Astrocyte of the hippocampus (primary cell): ENCODE measurements at places on chromosomes 16 and 17.

GRCh38 chr17:58328195-58329034 lies at the start of gene TSPOAP1:
Gene TSPOAP1, minus strand, starts transcription at chr17:58328795. Its CDS starts 875 bp downstream, at chr17:58327920.
- DNase-seq = no peak

DNA sequence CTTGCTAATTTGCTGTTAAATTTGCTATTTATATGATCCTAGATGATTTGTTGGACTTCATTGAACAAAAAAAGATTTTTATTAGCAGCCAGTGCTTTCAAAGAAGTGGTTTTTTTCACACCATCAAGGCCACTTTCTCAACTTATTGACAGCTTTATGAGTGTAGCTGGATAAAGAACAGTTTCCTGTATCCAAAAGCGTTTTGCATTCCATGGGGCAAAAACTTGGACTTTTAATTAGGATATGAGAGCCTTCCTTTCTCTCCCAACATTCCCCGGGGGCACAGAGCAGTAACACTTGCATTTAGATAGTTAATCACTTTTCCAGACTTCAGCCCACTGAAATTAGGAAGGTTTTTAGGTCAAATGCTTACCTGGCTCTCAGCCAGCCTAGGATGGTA lies 177.1 kb upstream of the ELAC2 start:
- DNase-seq = no peak

DNA sequence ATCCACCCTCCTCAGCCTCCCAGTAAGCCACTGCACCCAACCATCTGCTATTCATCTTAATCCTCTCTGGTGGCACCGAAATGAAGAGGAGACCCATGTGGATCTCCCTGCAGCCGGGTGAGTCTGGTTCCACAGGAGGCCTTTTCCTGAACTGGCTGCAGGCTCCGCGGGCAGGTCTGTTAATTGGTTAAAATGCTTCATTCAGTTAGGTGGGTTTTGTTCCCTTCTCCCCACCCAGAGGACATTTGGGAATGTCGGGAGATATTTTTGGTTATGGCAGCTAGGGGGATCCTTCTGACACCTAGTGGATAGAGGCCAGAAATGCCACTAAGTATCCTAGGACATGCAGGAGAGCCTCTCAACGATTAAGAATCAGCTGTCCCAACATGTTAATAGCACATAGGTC lies 16.7 kb downstream of the C16orf54 start:
- peak; percentile 50 for DNase-seq

DNA sequence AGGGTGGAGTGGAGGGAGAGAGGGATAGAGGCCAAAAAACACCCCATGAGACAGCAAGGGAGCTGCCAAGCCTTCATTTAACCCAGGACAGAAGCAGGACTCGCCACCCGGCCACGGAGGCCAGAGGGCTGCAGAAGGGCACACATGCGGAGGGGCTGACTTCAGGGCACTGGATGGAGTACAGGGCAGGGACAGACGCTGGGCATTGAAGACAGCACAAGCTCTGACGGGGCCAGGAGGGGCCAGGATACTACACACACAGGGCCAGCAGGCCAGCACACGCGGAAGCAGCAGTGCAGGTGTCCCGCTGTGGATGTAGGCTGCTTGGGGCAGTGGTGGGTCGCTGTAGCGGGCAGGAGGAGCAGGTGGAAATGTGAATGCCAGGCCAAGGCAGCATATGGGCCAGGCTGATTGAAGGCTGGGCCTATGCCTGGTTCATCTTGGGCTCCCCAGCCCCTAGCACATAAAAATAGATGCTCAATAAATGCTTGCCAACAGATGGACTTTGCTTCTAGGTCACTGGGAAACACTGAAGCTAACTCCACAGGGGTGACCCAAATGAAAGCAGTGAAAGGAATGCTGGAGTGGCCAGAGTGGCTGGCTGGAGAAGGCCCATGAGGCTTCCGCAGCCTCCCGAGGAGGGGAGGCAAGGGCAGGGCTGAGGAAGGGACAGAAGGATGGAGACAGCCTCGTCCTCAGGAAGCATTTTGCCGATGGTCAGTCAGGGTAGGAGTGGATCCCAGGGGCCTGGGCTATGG lies 61.6 kb downstream of the GNA13 start:
- DNase-seq = no peak

DNA sequence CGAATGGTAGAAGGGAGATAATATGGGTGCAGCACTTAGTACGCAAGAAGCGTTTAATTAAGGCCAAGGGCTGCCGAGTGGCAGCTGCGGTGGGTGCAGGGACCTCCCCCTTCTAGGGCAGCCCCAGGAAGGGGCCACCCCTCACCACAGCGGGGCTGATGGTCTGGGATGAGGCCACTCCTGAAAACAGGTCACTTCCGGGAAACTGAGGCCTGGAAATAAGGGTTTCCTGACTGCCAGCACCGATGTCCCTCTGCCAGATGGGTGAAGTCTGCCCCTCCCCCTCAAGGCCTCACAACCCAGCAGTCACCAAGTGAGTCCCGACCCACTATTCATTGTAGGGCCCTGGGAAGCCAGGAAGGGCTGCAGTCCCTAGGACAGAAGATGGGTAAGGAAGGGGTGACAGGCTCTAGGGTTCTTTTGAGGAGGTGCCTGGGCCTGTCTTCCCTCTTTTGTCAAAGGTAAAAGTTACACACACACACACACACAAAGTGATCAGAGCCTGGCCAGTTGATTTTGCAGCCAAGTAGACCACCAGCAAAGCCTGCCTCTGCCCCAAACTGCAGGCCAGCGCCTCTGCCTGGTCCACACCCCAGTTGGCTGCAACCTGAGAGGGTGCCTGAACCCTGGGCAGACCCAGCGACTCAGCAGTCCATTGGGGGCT lies 12.5 kb downstream of the SREBF1 start:
- DNase-seq = peak; percentile 40

DNA sequence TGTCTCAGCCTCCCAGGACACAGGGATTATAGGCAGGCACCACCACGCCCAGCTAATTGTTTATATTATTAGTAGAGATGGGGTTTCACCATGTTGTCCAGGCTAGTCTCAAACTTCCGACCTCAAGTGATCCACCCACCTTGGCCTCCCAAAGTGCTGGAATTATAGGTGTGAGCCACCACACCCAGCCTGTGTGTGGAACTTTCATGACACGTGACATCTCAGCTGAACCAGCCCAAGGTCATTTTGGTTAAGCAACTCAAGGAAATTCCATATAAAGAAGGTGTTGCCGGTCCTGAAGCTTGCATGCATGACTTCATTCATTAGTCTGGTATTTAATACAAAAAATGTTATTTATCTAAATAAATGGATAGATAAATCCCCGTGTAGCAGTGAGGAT lies 145.5 kb downstream of the AXIN2 start:
- DNase-seq = no peak

- DNase-seq = peak; percentile 68
These were observed 23.8 kb downstream of the FAM83G start for GRCh38 chr17:18980682-18981334.

DNA sequence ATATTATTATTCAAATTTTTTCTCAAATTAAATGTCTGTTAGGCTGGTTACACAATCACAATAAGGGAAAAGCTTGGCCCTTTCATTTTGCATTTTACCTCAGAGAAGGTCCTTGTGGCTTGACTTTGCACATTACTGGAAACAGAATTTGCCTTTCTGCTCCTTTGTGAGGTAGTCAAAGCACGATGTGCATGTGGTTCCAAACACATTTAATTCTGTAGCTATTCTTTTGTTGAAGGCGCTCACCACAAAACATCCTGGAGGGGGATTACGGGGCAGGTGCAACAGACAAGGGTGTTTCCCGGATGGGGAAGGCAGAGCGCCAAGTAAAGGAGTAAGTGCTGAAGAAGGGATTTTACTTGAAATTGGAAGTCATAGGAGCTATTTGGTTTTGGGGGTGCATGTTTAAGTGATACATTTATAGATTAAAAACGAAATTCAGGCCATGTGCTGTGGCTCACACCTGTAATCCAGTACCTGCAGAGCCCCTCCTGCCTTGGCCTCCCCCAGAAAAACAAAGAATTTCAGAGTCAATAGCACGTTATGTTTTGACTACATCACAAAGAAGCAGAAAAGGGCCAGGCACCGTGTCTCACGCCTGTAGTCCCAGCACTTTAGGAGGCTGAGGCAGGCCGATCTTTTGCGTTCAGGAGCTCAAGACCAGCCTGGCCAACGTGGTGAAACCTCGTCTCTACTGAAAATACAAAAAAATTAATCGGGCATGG lies 31.2 kb upstream of the TENT4B start:
- DNase-seq = peak; percentile 21

DNA sequence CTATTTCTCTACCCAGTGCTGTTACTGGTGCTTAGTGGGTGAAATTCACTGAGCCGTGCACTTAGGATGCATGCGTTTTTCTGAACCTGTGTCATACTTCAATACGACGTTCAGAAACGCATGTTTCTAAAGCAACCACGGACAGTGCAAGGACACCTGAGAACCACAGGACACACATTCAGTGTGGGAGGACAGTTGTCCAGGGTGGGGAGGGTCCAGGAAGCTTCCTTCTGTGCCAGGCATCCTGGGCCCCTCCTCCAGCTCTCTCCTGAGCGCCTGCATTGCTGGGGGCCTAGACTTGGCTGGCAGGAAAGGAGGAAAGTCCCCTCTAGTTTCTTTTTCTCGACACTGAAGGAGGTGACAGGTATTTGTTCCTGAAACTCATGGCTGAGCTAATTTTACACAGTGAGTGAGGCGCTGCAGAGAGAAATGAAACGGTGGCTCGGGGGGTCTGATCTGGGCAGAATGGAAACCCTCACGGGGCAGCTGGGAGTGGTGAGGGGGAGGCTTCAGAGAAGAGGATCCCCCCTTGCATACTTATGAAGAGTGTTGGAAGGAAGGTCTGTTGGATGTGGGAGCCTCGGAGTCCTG lies 89.9 kb downstream of the IRF8 start:
- DNase-seq = no peak

DNA sequence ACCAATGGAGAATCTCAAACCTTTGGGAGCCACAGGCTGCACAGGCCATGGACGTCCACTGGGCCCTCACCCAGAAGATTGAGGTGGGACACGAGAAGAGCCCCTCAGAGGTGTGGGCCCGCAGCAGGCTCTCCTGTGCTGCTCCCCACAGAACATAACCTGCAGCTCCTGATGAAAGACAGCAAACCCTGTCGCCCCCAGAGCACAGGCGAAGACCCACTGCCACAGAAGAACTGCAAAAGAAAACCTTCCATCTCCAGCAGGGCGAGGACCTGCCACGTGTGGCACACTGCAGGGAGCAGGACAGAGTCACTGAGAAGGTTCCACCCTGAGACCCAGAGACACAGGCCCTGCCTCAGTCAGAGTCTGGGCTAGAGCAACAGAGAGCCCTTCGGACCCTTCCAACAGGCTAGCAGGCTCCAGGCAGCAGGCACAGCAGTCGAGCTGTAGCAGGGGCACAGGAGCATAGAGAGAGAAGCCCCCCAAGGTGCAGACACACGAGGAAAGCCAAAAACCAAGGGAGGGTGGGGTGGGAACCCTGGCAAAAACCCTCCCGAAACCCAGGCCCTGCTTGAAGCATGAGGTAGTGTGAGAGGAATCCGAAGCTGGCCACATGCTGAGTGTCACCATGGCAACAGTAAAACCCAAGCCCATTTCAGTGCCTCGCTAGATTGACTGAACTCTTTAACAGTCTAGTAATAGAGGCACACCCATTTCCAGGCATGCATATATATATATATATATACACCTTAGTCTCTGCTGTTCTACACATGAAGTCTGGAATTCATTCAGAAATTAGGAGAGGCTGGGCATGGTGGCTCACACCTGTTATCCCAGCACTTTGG lies 60.0 kb upstream of the CHMP6 start:
- DNase-seq = peak; percentile 93

DNA sequence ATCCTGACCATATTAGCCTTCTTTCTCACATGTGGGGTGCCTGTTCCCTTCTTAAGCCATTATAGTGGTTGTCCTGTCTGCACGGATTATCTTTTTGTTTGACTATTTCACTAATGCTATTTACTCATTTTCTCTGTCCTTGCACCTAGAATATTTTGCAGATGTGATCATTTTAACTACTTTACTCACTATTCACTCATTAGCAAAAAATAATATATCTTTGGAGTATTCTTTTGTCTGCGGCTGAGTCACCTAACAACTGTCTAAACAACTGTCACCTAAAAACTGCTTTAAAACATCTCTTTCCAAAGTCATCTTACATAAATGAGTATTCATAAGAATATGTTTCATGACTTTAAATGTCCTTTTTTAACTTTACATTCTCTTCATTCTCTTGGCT lies 87.4 kb downstream of the KCNJ2 start:
- peak; percentile 9 for DNase-seq

DNA sequence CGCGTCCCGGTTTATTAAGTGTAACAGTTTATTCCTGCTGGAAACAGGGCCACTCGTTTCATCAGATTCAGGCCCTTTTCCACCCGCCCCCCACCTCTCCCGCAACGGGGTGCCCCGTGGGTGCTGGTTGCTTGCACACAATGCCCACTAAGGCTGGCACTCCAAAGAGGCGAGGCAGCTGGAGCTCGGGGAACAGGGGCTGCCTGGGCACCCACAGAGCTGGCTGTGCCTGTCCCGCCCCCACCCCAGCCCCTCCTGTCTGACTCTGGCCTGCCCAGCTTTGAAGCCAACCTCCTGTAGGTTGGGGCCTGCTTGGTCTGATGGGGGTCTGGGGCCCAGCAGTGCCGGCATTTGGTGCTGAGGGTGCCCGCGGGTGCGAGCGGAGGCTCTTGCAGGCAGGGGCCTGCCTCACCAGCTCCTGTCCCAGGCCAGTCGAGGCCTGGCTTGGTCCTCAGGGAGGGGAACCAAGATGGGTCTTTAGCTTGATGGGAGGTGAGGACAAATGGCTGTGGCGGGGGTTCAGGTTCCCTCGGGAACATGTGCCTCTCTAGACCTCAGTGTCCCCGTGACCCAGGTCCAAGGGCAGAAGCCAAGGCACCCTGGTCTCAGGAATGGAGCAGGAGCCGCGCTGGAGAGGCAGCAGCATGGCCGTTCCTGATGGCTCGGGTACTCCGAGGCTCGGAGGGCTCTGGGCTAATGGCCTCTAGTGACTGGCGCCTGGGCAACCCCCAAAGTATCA lies 20.1 kb downstream of the MYBBP1A start:
- DNase-seq = no peak

GRCh38 chr17:46991617-46992016 lies 12.6 kb upstream of the RPRML start:
- DNase-seq = no peak

- DNase-seq = no peak
These were observed 1.1 kb downstream of the VASN start for GRCh38 chr16:4372578-4373355.

- no peak for DNase-seq
These were observed 14.2 kb upstream of the HEXD start for GRCh38 chr17:82403662-82404660.

DNA sequence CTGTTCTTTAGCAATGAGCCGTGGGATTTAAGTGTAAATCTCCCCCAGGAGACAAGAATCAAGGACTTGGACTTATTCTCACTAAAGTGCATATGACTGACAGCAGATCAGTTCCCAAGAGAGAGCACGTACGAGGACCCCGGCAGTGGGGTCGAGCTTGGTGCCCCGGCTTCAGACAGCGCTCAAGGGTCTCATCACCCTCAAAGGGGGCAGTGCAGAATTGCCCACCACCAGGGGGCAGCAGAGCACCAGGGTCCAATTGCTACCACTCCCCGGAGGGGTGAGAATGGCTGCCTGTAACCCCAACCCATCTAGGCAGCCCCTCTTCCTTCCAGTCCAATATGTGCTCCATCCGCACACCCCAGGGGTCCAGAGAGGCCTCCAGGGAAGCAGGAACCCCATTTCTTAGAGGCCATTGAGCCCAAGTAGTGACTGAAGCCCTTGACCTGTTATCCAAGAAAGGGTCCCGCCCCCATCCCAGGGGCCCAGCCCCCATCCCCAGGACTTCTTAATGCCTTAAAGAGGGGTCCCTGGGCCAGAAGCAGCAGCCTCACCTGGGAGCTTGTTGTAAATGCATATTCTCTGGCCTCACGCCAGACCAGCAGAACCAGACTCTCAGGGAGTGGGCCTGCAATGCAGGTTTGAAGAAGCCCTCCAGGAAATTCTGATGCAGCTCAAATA lies 86.1 kb downstream of the ZDHHC7 start:
- DNase-seq = peak; percentile 28

GRCh38 chr16:85369741-85370528 lies 243.2 kb upstream of the GSE1 start:
- peak; percentile 70 for DNase-seq
